ENCODE measurements at places on chromosomes 13 and 19.

DNA sequence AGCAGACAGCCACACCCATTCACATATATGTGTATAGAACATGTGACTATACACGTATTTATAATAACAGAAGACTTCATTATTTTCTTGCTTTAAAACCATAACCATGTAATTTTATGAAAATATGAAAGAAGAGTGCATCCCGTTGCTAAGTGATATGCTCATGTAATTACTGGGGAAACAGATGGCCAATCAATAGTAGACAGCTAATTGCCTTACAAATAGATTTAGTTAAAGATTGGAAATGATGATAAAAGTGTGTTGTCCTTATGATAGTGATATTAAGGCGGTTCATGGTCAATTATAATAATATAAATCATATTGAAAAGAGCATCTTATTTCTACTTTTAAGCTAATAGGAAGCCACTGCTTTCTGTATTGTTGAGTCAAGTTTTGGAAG is 95.9 kb downstream of the RFC3 start:
- ATAC-seq: no peak

DNA sequence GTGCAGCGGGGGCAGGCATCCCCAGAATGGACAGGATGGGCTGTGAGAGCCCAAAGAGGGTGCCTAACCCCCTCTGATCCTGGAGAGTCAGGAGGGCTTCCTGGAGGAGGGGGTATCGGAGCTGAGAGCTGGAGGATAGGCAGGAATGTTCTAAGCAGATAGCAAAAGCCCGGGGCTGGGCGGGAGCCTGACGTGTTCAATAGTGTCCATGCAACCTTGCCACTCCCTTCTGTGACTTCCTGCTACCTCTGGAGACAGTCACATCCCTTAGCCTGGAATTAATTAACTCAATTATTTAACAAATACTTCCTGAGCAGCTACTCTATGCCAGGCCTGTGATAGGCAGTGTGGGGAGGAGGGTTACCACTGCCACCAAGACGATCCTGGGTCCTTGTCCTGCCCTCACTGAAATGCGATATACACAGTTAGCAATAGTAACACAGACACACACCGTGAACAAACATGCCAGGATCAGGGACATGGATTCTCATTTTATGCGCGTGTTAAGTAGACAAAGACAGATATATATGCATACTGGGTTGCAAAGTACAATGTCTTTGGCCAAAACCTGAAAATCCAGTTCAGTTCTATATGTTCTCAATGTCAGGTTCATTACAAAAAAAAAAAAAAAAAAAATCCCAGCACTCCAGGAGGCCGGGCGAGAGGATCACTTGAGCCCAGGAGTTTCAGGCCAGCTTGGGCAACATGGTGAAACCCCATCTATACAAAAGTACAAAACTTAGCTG is 10.7 kb downstream of the AP2S1 start:
- ATAC-seq: peak; percentile 81

- no peak for ATAC-seq
Observed at GRCh38 chr13:43260999-43261398, 237.6 kb downstream of the DNAJC15 start.

DNA sequence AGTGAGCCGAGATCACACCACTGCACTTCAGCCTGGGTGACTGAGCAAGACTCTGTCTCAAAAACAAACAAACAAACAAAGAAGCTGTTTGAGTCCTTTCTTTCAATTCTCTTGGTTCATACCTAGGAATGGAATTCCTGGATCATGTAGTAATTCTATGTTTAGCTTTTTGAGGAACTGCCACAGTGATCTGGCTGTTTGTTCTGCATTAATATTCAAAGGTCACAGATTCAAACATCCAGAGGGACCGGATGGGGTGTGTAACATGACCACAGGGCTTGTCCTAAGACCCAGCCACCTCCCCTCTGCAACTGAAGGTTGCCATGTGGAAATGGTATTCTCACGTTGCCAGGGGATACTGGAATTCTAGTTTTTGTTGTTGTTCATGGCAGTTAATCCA is 10.2 kb downstream of the COLGALT1 start:
- no peak for ATAC-seq

DNA sequence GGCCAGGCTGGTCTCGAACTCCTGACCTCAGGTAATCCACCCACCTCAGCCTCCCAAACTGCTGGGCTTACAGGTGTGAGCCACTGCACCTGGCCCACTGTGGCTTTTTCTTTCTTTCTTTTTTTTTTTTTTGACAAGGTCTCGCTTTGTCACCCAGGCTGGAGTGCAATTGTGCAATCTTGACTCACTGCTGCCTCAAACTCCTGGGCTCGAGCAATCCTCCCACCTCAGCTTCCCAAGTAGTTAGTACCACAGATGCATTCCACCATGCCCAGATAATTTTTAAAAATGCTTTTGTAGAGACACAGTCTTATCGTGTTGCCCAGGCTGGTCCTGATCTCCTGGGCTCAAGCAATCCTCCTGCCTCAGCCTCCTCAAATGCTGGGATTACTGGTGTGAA is 12.1 kb upstream of the FCGBP start:
- no peak for ATAC-seq

DNA sequence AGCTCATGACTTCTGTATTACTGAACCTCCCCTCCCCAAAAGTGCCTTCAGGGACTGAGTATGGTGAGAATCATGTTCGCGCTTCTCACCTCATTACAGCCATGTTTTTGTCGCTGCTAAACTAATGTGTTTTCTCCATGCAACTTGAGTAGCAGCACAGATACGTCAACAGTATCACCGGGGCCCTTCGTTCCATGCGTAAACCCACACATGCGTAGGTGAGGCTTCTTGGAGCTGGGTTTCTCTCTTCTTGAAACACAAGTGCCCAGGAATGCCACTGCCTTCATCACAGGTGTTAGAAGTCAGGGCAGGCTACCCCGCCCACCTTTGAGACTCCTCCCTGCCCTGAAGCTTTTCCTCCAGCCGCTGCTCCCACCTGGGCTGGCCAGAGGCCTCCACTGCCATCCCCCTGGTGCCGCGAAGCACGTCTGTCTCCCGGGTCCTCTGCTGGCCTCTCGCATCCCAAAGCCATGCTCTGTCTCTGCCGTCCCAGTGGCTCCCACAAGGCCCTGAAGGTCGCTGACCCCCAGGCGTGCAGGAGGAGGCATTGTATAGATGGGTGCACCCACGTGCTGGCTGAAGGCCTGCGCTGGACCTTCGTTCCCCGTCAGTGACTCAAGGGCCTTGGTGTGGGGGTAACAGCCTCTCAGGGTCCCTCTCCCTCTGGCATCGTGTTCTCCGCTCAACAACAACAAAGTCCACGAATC is 135.3 kb upstream of the MCF2L start:
- no peak for ATAC-seq

DNA sequence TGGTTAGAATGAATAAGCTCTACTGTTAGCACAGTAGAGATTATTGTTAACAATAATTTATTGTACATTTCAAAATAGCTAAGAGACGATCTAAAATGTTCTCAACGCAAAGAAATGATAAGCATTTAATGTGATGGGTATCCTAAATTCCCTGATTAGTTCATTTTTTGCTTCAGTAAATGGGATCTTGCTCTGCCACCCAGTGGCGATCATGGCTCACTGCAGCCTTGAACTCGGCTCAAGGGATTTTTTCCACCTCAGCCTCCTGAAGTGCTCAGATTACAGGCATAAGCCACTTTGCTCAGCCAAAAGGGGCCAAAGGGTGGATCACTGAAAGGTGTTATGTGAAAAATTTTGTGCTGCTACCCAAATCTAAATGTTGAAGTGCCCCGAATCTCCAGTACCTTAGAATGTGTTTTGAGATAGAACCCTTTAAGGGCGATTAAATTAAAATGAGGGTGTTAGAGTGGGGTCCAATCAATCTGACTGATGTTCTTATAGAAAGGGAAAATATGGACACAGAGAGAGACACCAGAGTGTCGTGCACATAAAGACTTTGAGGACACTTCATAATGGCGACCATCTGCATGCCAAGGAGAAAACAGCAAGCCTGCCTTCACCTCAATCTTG is 31.5 kb upstream of the ZNF766 start:
- peak; percentile 77 for ATAC-seq
